Cardiac septum (tissue), 1 donor: ENCODE measurements at places on chromosomes 3 and 15. TPM values are rescaled to one million over a fixed set of nuclear protein-coding genes. Genes with fewer than 3 reads are reported as not detected.

DNA sequence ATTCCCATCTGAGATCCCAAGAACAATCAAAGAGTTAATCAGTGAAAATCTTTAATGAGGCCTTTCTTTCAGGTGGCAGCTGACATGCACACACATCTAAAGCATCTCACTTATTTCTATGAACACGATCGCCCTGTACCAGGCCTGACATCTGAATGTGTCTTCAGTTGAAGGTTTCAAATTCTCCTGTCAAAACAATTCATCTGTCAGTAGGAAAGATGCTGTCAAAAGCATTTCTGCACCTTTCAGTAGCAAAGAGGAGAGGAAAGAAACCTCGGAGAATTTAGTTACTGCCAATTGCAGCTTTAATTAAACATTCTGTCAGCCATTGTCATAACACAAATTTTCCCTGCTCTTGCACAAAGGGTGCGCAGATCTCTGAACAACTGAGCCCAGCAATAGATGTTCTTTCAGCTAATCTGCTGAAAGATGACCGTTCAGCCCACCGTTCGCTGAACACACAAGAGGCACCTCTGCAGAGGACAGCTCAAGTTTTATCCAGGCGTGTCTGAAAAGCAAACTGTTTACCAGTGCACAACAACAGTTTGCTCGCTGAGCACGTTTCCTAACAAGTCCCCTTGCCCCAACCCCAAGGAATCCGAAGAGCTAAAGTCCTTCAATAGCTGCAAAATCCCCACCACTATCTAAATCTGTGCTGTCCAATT lies 34.1 kb downstream of the LRIG1 start:
- no peak for DNase-seq

The SLC12A1 gene
- not detected for total RNA-seq

The KNG1 gene
- not detected for total RNA-seq

The CAND2 gene
- total RNA-seq, result 62.6 TPM

The SPINT1 gene
- total RNA-seq, result 0.59 TPM
